ENCODE measurements at places on chromosomes 3 and 15.
A peak's percentile ranks its signal among the peaks of the same experiment; 100 is the strongest.

DNA sequence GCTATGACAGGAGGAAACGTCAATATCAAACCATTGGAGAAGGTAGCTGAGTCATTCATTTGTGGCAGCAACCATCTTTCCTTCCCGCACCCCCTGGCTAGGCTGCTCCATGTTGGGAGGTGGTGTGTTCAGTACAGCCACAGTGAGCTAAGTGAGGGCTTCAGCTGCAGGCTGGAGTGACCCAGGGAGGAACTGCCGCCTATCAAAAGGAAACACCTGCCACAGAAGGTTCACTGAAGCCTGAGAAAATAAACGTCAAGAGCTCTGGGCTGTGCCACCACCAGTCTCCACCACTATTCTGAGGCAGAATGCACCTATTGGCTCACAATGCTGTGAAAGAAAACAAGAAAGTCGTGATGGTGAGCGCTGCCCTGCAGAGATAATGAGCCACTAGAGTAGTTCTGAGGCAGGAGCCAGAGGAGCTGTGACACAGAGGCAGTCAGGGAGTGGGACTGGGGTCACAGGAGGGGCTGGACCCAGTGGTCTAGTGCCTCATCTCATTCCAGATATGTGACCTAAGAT is 34.8 kb upstream of the CD47 start:
- peak; percentile 5 for DNase-seq

DNA sequence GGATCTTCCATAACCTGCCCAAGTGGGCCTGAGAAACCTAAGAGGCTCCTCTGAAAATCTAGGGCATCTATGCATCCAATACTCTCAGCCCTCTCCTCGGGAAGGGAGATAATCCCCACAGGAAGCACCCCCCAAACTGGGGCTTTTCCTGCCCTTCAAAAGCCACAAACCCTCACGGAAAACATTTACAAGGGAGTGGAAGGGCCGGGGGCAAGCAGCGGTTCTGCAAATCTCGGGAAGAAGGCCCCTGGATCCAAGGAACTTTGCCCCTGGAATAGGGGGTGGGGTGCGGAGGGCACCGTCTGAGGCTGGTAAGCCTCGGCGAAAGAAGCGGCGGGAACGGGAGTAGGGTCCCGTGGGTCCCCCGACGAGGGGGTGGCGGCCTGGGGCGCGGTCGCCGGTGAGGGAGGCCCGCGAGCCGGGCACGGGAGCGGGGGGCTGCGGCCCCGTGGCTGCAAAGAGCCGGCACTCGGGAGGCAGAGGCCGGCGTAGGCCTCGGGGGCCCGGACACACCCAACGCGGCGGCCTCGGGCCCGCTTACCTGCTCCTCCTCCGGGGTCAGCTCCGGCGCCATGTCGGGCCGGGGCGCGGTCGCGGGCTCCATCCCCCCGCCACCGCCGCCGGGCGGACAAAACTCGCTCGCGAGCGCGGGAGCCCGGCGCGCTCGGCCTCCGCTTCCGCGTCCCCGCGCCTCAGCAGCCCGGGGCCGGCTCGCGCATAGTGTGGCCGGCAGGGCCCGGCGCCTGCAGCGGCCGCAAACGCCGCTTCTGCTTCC is 755 bp downstream of the PTPN9 start:
- peak; percentile 70 for DNase-seq

DNA sequence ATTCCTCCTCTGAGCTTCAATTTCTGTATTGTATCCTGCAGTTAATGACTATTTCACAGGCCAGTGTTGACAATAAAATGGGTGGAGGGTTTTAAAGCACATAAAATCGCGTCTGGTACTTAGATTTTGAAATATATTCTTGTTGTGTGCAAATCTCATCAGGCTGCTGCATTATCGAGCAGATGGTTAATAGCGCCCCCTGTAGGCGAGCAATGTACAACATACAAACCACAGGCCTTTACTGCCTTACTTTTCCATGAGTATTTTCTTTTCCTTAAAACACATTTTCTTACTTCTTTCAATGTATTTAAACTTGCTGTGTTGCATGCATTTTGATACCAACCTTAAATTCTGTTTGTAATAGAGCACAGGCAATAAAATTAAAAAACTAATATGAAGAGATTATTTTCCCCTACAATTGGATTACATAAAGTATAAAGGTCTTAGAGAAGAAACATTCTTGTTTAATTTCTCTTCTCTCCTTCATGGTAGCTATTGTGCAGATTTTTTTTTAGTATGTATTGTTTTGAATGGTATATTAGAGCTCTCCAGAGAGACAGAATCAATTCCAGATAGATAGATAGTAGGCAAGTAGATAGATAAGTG is 608.4 kb downstream of the CADM2 start:
- DNase-seq, result peak; percentile 82

- peak; percentile 92 for DNase-seq
Measured at GRCh38 chr3:46909535-46910161, 32.1 kb downstream of the PTH1R start.

DNA sequence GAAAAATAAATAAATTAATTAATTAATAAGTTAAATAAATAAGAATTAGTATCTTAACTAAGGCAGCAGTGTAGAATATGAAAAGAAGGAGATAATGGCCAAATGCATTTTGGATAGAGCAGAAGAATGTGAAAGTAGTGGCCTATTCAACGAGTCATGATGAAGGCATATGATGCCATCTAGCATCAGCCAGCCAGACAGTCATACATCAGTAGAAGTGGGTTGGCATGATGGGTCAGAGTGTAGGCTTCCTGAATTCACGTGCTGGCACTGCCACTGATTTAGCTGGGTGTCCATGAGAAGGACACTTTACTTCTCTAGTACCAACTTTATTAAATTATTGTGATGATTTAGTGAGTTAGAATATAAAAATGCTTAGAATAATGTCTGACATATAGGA is 256.1 kb upstream of the ARPP21 start:
- DNase-seq, result no peak
